ENCODE measurements at places on chromosomes 16 and 17.

- DNase-seq = no peak
Observed at GRCh38 chr16:82004601-82005000, 6.7 kb downstream of the SDR42E1 start.

DNA sequence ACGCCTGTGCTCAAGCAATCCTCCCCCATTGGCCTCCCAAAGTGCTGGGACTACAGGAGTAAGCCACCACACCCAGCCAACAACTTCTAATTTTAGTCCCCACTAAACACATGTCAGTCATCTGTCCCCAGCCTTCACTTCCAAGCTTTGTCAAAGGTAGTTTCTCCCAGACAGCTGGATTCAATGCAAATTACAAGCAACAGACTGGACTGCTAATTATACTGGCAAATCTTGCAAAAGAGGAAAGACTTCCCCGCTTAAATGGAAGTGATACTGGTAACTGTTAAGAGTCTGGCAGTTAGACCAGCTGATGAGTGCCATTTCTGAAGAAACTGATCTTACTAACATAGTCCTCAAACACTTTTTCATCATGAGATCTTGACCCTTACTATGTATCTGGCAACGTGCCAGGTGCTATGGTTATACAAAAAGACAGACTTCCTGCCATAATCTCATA, 8.2 kb upstream of the GGA2 start:
- no peak for DNase-seq

GRCh38 chr16:10655415-10655977, 39.2 kb downstream of the TEKT5 start:
- no peak for DNase-seq

GRCh38 chr16:46711106-46712058, 21.9 kb downstream of the ORC6 start:
- DNase-seq = no peak

GRCh38 chr17:5241861-5242671, 7.4 kb upstream of the SCIMP start:
- peak; percentile 50 for DNase-seq

DNA sequence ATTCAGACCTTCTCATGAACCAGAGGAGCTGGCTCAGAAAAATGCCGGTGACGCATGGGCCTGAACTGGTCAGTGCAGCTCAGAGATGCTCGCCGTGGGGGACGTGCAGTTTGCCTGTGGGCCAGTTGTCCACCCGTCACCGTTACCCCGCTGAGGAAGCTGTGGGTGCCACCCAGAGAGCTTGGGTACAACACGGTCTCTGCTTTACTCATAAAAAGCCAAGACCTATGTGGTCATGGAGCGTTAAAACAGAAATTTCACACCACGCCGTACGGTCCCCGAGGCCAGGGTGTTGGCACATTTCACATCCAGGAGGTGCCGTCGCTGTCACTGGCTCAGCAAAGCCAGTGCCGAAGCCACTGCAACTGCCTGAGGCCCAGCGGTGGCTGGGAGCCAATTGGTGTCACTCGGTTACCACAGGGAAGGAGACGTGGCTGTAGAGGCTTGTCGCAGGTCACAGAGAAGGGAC, 120.9 kb downstream of the METRNL start:
- DNase-seq = peak; percentile 17

DNA sequence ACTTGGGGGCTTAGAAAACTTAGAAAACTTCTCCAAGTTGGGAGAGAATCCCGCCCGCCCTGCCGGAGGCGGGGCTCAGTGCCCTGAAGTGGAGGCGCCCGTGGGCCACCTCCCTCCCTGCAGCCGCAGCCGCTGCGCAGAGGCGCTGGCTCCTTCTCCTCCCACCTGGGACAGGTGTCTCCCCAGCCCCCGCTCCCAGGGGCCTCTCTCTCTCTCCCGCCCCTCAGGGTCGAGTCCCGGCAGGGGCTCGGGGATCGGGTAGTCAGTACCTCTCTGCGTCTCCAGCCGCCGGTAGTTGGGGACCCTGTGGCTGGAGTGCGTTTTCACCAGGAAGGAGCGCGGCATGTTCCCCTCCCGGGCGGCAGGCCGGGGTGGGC, 257 bp downstream of the SNAI3 start:
- peak; percentile 53 for DNase-seq

GRCh38 chr17:350706-351448, 1.7 kb downstream of the RPH3AL start:
- DNase-seq = no peak

All from central memory CD4-positive, alpha-beta T cell (primary cell).